ENCODE measurements at places on chromosomes 1 and 21. TPM values are rescaled to one million over a fixed set of nuclear protein-coding genes. Genes with fewer than 3 reads are reported as not detected.

Gene ZC3H12A
- 4.8 TPM for total RNA-seq

Gene MIXL1
- total RNA-seq = 0.39 TPM

Gene HSD3B2
- not detected for total RNA-seq

Gene ADORA1
- total RNA-seq = 1.2 TPM

Gene CASQ1
- not detected for total RNA-seq

Gene CDC42
- 188 TPM for total RNA-seq

Gene LCE1F
- total RNA-seq = not detected

Gene TMPRSS2
- not detected for total RNA-seq

Gene ATP6V1G3
- total RNA-seq = 0.71 TPM

Gene VHLL
- total RNA-seq = not detected

Gene ARHGAP30
- not detected for total RNA-seq

Gene FNBP1L
- total RNA-seq = 37.7 TPM

Gene PLEKHN1
- not detected for total RNA-seq
